Naive thymus-derived CD4-positive, alpha-beta T cell (primary cell): ENCODE measurements at places on chromosomes 13 and 19.

GRCh38 chr13:77460195-77460594 is 75.3 kb upstream of the SCEL start:
- no peak for DNase-seq

DNA sequence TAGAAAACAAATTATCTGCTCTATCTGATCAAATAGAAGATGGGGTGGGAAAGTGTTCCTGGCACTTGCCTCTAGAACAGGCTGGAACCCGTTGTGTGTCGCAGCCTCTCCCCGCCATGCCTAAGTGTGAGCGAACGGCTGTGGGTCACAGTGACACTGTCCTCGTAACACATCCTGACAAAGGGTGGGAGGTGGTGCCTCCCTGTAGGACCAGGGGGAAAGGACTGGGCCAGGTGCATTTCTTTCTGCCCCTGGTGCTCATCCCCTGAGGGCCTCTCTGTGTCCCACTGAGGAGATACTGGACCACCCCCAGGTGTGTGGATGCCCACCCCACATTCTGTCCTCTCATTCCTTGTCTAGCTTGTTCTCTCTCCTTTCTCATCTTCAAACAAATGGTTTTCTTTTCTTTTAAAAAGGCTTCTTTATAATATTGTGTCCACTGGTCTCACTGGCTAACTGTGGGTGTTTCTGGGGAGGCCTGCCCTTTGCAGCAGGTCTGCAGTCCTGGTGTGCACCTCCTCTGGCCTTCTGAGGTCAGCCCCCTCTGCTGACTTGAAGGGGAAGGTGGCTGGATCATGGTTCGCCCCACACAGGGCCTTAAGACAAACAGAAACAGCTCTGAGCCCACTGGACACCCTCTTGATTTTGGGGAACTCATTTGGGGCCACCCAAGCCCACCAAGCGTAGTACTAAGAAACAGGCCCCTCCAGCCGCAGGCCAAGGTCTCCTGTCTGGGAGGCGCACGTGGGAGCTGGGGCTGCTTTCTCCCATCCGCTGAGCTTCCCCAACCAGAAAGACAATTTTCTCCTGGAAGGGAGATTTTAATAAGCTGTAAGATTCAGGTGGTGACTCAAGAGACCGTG is 152.5 kb upstream of the SOX1 start:
- no peak for DNase-seq

GRCh38 chr13:29850213-29850898 is at the start of gene UBL3:
Gene UBL3, minus strand, starts transcription at chr13:29850617. Its CDS starts 1,079 bp downstream, at chr13:29849538.
- peak; percentile 92 for DNase-seq

- peak; percentile 70 for DNase-seq
Measured at GRCh38 chr19:10797541-10798256, 38.3 kb downstream of the TMED1 start.

DNA sequence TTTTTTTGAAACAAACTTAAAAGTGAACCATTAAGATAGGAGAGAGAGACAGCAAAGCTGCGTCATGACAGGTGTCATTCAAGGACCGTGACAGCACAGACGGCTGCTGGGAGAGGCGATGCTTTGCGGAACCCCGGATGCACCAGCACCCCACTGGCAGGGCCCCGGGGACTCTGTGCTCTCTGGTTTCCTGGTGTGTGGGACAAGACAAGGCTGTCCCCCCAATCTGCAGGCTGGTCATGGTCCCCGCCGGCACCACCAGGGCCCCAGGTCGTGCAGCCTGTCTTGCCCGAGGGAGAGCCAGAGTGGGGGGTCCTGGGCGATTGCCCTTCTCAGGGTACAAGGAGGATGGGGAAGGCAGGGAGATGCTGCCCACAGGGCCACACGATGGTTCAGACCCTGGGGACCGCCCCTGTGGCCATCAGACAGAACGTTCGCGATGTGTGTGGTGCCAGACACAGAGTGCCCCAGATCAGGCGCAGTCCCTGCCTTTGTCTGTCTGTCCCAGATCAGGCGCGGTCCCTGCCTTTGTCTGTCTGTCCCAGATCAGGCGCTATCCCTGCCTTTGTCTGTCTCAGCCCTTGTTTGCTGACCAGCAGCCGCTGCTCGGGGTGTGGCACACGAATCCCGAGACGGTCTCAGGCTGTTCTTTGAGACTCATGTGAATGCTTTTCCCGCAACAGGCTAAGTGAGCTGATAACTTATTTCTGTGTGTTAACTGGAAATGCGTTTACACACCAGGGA is 36.1 kb downstream of the ADPRHL1 start:
- DNase-seq = no peak

DNA sequence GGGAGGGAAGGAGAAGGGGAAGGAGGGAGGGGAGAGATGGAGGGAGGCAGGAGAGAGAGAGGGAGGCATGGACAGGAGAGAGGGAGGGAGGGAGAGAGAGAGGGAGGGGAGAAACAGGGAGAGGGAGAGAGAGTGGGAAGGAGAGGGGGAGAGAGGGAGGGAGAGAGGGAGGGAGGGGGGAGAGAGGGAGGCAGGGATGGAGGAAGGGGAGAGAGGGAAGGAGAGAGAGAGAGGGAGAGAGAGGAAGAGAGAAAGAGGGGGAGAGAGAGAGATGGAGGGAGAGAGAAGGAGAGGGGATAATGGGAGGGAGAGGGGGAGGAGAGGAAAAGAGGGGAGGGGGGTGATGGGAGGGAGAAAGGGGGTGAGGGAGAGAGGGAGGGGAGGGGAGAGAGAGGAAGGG is 86.8 kb upstream of the VSTM2B start:
- no peak for DNase-seq

- no peak for DNase-seq
Measured at GRCh38 chr13:30312904-30313303, 5.6 kb upstream of the KATNAL1 start.

GRCh38 chr13:19632915-19633478 is 462 bp upstream of the MPHOSPH8 start:
- no peak for DNase-seq

DNA sequence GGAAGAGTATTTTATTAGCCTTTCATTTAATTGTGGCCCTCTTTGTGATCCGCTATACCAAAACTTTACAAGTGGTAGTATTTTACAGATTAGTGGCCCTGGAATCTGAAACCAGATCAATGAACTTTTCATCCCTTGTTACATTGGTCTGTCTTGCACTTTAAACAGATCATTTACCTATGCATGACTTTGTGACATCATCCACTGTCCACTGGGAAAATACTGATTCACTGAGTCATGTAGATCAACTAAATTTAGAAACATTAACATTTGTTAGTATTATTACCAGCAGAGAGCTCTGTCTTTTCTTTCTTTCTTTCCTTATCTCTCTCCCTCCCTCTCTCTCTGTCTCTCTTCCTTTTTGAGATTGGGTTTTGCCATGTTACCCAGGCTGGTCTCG is 17.5 kb downstream of the PCDH8 start:
- no peak for DNase-seq

GRCh38 chr19:11530432-11530831 is 1.5 kb upstream of the ECSIT start:
- peak; percentile 14 for DNase-seq

DNA sequence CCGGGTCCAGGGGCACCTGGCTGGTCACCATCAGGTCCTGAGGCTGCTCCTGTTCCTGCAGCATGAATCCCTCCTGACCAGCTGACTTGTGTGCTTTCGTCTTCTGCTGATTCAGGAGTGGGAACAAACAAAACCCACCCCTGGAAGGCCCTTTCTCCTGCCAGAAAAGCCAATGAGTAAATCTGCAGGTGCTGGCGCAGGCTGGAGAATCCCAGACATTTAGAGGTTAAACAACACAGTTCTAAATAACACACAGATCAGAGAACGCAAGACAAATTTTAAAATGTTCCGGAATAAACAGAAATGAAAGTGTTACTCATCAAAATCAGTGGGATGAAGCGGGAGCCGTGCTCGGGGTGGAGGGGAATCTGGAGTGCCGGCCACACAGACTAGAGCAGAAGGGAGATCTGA is 60.6 kb upstream of the C13orf46 start:
- DNase-seq = no peak

- no peak for DNase-seq
Measured at GRCh38 chr13:99273128-99273527, 14.9 kb upstream of the GPR18 start.

DNA sequence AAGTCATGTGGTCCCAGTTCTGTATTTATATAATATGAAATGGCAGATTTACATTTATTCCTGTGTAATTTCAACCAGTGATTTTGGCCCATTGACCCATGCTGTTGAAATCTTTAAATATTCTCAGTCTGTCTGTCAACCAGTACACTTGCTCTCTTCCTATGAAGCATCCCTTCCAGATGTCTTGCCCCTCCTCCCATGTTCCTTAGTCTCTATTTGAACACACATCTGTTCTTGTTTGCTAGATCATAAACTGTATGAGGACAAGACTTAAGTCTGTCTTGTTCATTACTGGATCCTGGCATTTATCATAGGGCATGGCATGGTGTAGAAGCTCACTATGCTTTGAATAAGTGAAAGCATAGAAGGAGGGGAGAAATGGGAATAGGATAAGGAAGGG is 34.9 kb downstream of the STARD13 start:
- no peak for DNase-seq

- peak; percentile 56 for DNase-seq
Measured at GRCh38 chr19:3516675-3517207, 10.6 kb downstream of the FZR1 start.

DNA sequence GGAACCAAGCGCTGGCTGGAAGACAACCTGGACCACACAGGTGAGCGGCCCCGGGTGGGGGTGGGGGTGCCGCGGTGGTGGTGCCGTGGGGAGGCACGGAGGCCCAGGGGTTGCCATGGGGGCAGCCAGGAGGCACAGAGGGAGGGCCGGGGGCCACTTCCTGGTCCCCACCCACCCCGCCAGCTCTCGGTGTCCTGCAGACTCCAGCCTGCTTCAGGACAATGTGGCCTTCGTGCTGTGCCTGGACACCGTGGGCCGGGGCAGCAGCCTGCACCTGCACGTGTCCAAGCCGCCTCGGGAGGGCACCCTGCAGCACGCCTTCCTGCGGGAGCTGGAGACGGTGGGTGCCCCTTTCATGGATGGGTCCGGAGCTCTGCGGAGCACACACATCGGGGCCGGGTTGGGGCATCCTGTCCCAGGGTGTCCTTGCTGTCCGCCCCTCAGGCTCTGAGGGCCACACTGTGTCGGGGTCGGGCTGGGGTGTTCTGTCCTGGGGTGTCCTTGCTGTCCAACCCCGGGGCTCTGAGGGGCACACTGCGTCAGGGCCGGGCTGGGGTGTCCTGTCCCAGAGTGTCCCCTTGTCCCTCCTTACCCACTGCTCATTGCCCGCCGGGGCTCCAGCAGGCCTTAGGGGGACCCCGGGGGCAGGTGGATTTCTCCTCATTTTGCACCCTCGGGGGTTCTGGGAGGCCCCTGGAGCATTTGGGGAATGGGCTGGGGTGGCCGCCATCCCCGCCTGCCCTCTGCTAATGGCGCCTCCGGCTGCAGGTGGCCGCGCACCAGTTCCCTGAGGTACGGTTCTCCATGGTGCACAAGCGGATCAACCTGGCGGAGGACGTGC is 18.3 kb downstream of the NCLN start:
- no peak for DNase-seq

GRCh38 chr13:102726430-102726829 is 31.6 kb upstream of the METTL21C start:
- DNase-seq = peak; percentile 3

- DNase-seq = no peak
Measured at GRCh38 chr13:28953714-28954418, 133.7 kb downstream of the MTUS2 start.

GRCh38 chr19:55341171-55341588 is 1.5 kb downstream of the KMT5C start:
- DNase-seq = peak; percentile 79

DNA sequence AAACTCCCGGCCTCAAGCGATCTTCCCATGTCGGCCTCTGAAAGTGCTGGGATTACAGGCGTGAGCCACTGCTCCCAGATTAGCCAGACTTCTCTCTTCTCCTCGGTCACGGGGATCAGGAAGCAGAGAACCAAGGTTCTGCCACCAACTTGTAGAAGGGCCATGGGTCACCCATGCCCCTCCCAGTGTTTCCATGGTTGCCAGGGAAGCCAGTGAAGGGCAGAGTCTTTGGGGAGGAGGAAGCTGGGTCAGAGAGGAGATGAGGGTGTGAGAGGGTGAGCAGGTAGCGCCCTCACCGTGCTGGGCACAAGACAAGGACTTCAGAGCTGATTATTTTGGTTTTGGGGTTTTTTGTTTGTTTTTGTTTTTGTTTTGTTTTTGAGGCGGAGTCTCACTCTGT is 77.1 kb downstream of the GNG7 start:
- no peak for DNase-seq

GRCh38 chr19:10797078-10797477 is 38.9 kb downstream of the TMED1 start:
- DNase-seq = no peak

DNA sequence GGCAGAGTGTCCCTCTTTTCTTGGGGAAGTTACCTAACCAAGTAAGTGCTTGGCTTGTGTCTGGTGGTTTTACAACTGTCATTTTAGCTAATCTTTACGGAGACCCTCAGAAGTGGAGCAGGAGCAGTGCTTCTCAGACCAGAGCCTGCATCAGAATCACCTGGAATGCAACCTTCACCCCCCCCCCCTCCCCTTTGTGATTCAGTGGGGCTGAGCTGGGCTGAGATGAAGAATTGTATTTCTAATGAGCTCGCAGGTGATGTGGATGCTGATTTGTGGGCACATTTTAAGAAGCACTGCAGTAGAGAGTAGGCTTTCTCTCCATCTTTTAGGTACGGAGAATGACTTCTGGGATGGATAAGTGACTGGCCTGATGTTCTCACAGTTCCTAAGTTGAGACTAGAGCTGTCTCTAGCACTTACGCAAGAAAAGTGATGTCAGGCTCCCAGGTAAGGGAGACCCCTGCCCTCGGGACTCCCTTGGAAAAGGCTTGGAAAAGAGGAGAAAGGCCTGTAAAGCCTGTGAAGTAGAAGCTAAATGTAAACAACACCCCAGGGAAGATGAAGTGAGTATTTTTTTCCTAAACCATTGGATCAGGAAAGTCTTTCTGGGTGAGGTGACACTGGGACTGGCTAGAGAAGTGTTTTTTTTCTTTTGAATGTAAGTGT is 23.3 kb upstream of the RNF113B start:
- DNase-seq = no peak
